ENCODE measurements at places on chromosomes 1 and 21.

DNA sequence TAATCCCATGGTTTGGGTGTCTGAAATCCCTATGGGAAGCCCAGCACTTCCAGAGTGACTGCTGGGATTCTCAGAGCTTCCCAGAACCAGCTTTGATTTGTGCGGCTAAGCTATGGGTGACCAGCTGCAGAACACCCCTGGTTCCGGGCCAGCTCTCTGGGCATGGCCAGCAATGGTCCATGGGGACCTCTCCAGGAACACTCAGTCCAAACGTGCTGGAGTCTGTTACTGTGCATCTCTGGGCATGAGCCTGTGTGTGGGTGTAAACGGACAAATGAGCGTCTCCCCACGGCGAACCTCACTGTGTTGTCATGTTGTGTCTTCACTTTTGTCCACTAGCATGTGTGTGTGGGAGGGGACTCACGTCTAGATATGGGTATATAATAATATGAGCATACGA, 54.4 kb downstream of the MAB21L3 start:
- DNase-seq: no peak

DNA sequence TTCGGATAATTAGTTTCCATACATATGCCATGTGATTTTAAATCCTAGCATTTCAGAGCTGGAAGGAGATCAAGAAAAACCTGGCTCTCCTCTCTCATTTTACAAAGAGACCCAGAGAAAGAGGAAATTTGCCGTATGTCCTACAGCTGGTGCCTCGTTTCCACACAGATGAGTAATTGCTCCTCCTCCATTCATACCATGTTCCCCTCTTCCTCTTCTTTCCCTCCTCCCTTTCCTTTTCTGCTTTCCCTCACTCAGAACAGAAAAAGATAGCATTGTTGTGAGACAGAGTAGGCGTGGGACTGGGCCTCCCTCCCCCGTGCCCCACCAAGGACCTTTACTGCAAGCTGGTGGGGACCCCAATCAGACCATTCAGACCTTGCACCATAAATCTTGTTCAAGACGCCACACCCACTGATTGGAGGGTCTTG, 13.7 kb upstream of the SLC44A3 start:
- DNase-seq: no peak

DNA sequence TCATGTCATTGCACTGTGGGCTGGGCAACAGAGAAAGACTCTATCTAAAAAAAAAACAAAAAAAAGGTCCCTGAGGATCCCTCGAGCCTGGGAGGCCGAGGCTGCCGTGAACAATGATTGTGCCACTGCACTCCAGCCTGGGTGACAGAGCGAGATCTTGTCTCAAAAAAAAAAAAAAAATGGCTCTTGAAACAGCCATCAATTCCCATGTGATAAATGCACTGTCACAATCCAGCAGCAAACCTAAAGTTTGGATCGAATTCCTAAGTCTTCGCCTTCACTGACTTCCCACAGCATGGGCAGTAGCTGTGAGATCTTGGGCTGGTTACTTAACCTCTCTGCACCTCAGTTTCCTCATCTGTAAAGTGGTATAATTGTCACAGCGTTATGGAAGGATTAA, 43.5 kb downstream of the IGSF3 start:
- DNase-seq: no peak

- DNase-seq: no peak
Measured at GRCh38 chr1:220747437-220748088, 559 bp upstream of the MTARC2 start.

DNA sequence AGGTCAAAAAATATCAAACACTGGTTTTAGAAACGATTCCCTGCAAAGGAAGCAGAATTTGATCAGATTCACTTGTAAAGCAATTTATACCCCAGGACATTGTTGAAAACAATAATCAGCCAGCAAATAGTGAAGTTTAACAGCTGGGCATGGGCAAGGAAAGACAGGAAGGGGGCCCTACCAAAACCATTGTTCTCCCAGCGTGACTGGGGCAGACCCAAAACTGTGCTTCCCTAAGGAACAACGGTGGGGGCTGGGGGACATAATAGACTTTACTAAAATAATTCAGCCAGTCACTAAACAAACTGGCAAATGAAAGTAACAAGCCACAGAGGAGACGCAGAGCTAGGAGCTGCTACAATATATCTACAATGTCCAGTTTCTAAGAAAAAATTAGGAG, 100.2 kb downstream of the AHCTF1 start:
- no peak for DNase-seq

- no peak for DNase-seq
Measured at GRCh38 chr1:184838504-184838951, 83.9 kb upstream of the EDEM3 start.

GRCh38 chr1:24391882-24392603, 21.5 kb downstream of the STPG1 start:
- peak; percentile 39 for DNase-seq

DNA sequence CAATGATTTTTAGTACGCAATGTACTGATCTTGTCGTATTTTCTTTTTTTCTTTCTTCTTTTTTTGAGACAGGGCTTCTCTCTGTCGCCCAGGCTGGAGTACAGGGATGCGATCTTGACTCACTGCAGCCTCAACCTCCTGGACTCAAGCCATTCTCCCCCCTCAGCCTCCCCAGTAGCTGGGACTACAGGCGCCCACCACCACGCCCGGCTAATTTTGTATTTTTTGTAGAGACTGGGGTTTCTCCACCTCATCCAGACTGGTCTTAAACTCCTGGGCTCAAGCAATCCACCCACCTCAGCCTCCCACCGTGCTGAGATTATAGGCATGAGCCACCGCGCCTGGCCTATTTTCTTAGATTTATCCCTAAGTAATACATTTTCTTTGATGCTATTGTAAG, 43.9 kb upstream of the COL6A2 start:
- no peak for DNase-seq

DNA sequence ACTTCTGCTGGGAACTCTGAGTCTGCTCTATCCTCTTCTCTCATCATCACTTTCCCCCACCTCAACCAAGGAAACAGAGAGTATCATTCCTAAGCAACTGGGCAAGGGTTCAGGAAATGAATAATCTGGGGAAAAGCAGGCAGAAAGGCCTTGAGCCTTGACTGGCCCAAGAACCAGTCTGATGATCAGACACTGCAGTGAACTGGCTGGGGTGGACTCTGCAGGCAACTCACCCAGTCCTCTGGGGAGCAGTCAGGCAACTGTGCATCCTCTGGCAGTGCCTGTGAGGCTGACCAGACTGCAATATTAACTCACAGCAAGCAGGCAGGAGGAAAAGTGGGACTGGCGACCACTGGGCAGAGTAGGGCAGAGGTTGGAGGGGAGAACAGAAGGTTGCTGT, 991 bp downstream of the ANKRD35 start:
- no peak for DNase-seq

GRCh38 chr1:192602757-192603156, 27.2 kb downstream of the RGS1 start:
- no peak for DNase-seq

DNA sequence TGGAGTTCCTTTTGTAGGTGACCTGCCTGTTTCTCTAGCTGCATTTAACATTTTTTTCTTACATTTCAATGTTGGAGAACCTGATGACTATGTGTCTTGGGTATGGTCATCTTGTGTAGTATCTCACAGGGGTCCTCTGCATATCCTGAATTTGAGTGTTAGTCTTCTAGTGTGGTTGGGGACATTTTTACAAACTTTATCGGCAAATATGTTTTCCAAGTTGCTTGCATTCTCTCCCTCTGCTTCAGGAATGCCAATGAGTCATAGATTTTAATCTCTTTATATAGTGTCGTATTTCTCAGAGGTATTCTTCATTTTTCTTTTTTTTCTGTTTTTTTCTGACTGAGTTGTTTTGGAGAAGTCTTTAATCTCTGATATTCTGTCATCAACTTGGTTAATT, 684.0 kb downstream of the NCAM2 start:
- DNase-seq: no peak

- DNase-seq: no peak
Measured at GRCh38 chr1:54887665-54888071, 673 bp upstream of the DHCR24 start.

DNA sequence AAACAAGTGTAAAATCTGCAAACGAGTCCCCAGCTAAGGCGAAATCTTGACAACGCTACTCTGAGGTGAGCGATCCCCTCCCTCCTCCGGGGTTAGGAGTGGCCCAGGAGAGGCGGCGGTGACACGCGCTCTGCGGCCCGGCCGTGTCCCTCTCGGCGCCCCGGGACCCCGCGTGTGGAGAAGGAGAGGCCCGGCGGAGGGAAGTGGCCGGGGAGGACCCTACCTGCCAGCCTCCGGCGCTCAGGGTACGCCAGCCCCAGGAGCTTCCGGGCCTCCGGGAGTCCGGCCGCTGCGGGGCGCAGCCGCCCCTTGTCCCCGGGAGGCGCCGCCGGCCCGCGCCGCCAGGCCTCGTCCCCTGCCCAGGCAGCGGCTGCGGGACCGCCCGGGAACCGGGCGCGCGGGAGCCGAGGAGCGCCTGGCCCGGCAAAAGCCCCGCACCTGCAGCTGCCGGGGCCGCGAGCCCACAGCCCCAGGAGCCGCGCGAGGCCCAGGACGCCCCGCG, 543 bp downstream of the ABCB10 start:
- no peak for DNase-seq

- no peak for DNase-seq
Measured at GRCh38 chr1:165284454-165284853, 72.1 kb downstream of the LMX1A start.
